ENCODE measurements at places on chromosomes 13 and 19.

DNA sequence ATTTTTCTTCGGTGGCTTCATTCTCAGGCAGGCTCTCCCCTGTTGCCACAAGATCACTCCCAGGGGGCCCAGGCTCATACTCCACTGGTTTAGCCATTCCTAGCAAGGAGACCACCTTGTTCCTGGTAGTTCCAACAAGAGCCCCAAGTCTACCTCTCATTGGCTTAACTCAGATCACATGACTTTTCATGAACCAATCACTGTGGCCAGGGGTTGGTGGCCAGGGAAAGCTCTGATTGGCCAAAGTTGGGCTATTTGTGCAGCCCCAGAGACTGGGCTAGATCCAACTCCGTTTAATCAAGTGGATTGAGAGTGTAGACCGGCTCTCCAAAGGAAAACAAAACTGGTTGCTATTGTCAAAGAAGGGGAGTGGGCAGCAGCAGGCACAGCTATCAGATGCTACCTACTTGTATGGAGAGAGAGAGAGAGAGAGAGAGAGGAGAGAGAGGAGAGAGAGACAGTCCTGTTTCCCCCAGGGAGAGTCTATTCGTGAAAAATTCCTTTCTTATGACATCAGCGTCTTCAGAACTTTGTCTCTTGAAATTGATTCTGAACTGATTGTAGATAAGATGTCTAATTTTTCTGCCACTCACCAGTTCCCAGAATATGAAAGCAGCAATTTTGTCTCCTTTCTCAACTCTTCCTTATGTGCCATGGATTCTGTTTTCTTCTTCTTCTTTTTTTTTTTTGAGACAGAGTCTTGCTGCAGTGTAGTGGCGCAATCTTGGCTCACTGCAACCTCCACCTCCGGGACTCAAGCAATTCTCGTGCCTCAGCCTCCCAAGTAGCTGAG is 5.9 kb downstream of the CEACAM19 start:
- DNase-seq, result no peak

DNA sequence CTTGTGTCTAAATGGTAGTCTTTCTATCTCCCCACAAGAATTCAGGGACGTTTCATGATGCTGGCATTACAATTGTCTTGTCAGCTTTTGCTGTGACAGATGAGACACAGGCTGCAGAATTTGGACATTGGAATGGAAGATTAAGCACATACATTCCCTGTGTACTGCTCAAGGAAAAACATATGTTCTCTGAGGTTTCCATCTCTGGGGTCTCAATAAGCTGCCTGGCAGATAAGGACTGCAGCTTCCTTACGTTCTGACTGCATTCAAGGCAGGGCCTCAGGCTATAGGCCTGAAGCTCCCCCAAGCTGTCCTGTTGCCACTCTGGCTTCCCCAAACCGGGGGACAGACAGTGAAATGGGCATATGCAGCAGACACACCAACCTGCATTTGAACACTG is 91.3 kb upstream of the KL start:
- no peak for DNase-seq

DNA sequence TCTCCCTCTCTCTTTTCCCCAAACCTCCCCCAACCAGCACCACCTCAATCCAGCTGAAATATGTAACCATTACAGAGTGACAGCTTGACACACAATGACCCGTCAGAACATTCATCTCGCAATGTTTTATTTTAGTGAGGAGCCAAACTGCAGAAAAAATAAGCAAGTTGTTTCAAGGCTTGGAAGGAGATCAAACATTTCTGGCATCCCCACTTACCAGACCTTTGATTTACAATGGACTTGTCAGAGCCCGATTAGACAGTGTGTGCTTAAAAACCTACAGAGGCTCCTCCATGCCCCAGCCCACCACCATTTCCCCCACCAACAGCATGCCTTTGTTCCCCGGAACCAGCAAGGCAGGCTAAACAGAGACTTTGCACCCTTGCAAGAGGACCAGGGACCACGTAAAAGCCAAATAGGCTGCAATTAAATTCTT is 382.8 kb upstream of the ZNF507 start:
- no peak for DNase-seq

DNA sequence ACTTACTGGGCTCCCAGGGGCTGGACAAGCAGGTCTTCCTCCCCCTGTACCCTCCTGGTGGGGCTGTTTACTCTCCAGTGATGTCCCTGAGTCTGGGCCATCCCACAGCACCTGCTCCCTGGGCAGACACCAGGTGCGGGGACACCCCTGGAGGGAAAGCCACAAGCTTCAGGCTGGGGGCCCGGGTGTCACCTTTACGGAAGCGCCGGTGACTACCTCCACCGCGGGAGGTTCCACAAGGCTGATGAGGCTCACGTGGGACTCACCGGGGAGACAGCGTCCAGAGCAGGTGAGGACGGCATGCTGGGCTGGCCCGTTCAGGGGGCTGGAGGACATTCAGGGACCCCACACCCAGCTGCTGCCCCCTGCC is 24.9 kb downstream of the NFILZ start:
- DNase-seq, result no peak

DNA sequence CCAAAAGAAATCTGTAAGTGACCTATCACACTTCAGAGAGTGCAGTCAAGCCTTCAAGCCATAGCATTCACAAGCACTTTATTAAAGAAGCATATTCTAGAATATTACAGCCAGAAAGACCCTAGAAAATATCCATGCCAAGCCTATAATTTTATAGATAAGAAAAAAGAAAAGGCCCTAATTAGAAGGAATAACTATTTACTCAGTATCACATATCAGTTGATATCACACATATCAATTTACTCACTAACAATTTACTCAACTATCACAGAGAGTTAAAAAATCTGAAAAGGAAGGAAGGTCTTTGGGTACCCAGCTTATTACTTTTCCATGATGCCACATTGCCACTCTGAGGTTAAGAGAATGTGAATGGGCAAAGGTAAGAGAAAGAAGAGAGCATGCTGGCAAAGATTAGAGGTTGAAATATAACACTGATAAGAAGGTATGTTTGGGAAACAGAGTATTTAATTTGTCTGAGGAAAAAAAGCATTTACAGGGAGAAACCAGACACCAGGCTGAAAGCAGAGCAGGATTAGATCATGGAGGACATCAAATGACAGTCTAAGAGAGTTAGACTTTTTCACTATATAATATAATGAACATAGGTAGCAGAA is 186.2 kb downstream of the VWA8 start:
- no peak for DNase-seq

DNA sequence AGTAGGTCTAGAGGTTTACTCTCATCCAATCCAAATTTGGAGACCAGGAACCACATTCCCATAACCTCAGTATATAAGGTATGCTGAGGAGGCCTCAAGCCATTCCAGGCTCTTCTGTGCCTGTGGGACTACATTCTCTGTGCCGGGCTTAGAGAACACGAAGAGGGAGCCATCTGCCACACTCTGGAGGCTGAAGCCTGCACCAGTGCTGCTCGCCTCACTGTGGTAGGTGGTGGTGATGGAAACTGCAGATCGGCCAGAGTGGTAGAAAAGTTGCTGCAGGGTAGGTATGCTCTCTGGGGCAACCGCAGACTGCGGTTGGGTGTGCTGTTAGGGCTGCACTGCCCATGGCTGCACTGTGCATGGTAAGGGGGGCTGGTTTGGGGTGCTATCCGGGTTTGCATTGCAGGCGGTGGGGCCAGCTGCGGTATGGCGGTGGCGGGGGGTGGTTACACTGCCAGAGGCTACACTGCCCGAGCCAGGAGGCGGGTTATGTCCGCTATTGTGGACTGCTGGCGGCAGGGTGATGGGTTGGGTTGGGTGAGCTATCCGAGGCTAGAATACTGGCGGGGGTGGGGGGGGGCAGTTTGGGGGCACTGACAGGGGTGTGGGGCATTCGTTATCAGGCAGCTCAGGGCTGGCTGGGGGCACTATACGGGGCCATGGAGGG is 145.0 kb downstream of the TNFRSF19 start:
- no peak for DNase-seq
